ENCODE measurements at places on chromosomes 5 and 9.

GRCh38 chr5:109563739-109564138 lies 126.0 kb upstream of the MAN2A1 start:
- DNase-seq = no peak

GRCh38 chr9:124351672-124352468 lies 63.4 kb downstream of the PSMB7 start:
- no peak for DNase-seq

GRCh38 chr5:111233052-111233374 lies 8.8 kb downstream of the CAMK4 start:
- DNase-seq = no peak

GRCh38 chr5:40594811-40595210 lies 84.9 kb upstream of the PTGER4 start:
- DNase-seq = peak; percentile 9

GRCh38 chr5:7015586-7016256 lies 302.5 kb downstream of the TENT4A start:
- DNase-seq = no peak

DNA sequence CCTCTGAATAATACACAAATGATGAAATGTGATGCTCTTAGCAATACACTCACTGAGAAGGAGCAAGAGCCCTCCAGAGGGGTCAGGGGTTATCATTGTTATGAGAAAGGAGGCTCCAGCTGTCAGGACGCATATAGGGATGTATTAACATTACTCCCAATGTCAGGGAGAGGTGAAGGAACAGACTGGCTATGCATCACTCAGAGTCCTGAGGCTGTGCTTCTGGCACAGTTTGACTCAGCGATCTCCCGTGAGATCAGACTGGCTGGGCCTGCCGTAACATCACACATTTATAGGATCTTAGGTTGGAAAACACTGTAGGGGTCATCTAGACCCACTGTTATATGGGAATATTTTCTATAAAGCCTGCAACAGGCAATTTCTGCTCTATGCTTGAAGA lies 226.5 kb upstream of the GLRA1 start:
- DNase-seq = no peak

DNA sequence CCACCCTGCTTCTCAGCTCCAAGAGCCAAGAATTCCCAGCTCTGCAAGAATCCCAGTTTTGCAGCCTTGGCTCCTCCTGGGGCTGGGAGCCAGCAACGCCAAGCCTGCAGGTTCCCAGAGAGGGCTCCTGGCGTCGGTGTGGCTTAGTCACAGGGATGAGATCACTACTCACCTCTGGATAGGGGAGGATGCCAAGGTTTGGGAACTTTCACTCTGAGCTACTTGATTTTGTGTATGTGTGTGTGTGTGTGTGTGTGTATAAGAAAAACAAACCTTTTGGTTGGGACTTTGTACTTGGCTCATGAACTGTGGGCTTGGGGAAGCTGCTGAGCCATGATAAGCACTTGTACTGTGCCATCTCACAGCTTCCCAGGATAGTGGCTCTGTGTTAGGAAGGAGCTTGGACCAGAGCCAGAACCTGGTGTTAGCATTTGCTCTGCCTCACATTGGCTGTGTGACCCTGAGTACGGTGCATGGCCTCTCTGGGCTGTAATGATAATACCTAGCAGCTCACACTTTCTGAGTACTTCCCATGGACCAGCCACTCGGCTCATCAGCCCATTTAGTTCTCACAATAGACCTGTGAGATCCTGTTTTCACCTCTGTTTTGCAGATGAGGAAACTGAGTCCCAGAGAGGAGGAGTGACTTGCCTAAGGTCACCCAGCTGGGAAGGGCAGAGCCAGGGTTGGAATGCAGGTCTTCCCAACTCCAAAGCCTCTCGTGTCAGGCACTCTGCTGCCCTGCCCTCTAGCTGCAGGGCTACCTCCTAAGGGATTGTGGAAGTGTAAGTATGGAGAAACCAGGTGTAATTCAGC lies 41.4 kb upstream of the DAB2IP start:
- peak; percentile 99 for DNase-seq

GRCh38 chr5:56585999-56586691 lies 229.2 kb upstream of the MAP3K1 start:
- DNase-seq = no peak

DNA sequence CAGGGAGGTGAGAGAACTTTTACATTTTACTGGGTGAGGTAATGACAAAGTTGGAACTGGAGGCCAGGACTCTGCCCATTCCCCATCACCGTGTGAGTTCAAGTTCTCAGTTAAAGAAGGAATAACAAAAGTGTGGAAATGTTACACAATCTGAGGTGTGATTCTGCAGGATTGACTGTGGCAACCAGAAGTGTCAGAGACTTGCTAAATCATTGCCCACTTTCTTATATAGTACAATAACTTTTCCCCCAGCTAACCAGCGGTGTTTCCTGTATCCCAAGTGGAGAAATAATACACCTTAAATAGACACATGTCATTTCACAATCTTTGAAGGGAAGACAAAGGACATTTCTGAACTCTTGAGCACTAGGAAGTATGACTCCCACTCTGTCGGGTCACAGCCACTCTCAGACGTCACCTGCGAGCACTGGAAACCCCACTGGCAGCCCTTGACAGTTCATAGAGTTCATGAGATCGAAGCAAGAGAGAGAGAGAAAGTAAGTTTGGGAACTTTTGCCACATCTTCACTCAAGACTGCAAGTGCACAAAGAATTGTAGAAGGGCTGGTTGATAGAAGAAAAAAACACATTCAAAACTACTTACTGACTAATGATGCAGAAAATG lies 28.4 kb downstream of the PAX5 start:
- DNase-seq = no peak

DNA sequence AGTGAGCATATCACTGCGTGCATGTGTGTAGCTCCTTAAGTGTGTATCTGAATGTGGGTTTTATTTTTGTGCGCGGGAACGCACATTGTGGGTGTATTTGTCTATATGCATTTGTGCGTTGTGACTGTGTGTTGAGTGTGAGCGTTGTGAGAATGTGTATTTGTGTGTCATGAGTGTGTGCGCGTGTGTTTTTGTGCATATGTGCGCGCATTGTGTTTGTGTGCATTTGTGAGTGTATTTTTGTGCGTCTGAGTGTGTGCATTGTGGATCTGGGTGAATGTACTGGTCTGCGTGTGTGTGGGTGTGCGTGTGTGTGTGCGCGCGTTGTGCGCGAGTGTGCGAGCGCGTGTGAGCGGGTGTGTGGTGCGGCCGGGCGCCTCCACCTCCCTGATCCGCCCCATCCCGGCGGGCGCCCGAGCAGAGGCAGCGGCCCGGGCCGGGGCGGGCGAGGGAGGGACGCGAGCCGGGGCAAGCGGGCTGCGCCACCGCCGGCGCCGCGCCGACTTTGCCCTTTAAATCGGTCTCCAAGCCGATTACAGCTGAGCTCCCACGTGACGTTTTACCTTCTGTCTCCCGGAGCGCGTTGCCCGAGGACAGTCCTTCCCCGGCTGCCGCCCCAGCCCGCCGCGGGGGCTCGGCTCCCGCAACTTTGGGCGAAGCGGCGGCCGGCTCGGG lies at the start of gene RASGRF2:
Gene RASGRF2, plus strand, starts transcription at position 596 of the 675 bp plus-strand sequence. CDS start 376 bp downstream, outside the sequence.
- no peak for DNase-seq

- DNase-seq = no peak
These were observed 5.8 kb upstream of the FSTL4 start for GRCh38 chr5:133618141-133618540.

- DNase-seq = no peak
These were observed 259.2 kb downstream of the ARRDC3 start for GRCh38 chr5:91123901-91124300.

- no peak for DNase-seq
These were observed 6.7 kb upstream of the PDE6A start for GRCh38 chr5:149951138-149951749.

DNA sequence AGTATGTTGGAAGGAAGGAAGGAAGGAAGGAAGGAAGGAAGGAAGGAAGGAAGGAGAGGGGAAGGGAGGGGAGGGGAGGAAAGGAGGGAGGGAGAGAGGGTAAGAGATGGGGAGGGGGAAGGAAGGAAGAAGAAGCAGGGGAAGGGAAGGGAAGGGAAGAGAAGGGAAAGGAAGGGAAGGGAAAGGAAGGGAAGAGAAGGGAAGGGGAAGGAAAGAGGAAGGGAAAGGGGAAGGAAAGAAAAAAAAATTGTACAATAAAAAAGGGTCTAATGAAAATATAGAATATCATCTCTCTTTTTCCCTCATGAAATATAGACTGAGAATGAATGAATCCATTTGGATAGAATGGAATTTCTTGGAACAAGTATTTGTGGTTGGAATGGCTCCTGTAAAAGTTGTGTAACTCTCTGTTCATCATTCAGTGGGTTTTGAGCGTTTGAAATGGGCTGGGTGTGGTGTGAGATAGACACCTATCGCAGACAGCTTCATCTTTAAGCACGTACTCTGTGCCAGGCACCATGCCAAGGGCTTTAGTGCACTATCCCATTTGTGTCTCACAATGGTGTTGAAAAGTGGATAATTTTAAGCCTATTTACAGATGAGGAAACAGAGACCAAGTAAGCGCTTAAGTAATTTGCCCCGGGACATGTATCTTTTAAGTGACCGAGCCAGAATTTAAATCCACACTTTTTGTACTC lies 11.6 kb upstream of the PAPPA start:
- DNase-seq = no peak

GRCh38 chr9:7333719-7334118 lies 465.9 kb downstream of the DMAC1 start:
- DNase-seq = no peak

DNA sequence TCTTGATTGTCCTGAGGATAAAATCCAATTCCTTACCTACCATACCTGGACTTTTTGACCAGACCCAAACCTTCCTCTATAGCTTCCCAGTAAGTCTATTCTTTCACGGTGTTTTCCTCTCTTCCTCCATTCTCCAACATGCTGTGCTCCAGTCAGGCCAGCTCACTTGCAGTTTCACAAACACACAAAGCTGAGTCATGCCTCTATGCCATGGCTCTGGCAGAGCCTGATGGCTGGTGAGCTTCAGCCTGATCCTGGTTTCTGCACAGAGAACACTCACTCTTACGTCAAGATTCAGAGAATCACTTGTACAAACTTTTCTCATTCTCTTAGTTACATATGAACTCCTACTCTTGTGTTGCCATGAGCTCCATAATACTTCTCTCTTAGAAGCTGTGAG lies 27.7 kb upstream of the PAX5 start:
- DNase-seq = no peak

- DNase-seq = no peak
These were observed 94.9 kb upstream of the NR4A3 start for GRCh38 chr9:99726758-99727157.

GRCh38 chr5:16557477-16557876 lies 59.3 kb downstream of the RETREG1 start:
- DNase-seq = no peak

DNA sequence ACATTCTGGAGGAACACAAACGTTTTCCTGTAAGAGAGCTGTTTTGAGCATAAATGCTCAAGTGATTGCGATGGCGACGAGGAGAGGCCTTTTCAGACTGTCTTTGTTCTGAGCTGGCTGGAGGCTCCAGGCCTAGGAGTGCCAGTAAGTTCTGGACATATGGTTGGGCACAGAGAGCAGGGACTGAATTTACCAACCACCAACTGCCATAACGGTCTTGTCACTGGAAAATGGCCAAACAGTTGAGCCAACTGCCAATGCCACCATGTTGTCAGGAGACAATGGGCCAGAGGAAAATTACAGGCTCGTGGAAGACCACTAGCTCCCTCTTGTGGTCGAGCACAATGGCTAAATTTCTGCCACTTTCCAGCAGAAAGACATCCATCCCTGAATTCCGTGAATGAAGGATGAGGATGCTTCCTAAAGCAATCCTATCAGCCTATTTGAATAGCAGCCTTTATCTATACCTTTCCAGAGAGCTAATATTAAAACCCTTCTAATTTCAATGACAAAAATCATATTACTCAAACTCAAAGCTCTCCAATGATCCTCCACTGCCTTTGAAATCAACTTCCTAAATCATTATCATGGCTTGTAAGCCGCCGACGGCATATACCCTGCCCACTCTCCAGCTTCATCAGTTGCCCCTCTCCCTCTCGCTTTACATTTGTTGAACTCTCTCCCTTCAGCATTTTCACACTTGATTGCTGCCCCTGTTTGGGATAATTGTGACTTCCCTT lies 66.9 kb upstream of the GLIS3 start:
- DNase-seq = peak; percentile 33

DNA sequence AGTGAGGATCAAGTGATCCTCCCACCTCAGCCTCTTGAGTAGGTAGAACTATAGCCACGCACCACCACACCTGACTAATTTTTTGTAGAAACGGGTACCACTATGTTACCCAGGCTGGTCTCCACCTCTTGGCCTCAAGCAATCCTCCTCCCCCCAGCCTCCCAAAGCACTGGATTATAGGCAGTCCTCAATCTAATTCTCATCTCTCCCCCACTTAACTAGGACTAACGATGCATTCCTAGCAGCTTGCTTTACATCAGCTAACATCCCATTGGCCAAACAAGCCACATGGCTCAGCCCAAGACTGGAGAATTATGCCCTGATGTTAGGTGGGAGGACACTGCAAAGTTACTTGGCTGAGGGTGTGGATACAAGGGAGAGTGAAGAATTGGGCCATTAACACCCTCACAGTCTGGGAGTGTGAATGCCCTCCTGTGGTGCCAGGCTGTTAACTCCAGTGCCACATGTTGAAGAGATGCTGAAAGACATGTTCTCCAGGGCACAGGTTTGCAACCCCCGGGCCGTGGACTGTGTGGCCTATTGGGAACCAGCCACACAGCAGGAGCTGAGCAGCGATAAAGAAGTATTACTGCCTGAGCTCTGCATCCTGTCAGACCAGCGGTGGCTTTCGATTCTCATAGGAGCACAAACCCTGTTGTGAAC lies 5.3 kb upstream of the ZNF367 start:
- DNase-seq = no peak

GRCh38 chr9:134025606-134026541 lies 593 bp downstream of the BRD3OS start:
- peak; percentile 72 for DNase-seq

DNA sequence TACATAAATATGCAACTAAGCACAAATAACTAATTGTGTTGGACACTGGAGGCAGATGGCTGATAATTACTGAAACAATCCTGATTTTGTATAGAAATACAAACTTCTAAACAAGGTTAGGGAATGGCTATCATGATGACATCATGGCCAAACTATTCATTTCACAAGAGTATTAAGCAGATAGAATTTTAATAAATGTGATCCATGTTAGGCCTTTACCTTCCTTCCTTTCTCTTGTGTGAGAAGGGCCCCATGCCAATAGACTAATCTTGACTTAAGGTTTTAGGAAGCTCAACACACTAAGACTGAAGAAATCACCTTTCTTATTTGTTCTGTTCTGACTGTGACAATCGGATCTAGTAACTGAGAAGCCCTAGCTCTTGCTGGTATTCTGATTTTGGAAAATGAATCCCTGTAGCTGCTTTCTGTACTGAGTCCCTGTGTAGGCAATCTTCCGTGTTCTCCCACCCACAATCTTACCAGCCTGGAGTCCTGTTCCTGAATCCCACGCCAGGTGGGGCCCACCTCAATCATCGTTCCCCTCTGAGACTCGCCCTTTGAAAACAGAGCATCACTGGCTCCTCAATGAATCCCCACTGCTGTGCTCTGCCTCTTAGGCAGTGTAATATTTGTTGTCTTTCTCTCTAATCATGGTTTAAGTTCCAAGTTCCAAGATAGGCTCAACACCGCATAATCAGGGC lies 168.7 kb upstream of the GNA14 start:
- DNase-seq = no peak
